GM10248 (cell line): ENCODE measurements at places on chromosomes 12 and 14.

- no peak for DNase-seq
These were observed 31.4 kb downstream of the TMEM233 start for GRCh38 chr12:119624966-119625365.

GRCh38 chr14:93096691-93097322 is 18.9 kb downstream of the ITPK1 start:
- DNase-seq, result no peak

DNA sequence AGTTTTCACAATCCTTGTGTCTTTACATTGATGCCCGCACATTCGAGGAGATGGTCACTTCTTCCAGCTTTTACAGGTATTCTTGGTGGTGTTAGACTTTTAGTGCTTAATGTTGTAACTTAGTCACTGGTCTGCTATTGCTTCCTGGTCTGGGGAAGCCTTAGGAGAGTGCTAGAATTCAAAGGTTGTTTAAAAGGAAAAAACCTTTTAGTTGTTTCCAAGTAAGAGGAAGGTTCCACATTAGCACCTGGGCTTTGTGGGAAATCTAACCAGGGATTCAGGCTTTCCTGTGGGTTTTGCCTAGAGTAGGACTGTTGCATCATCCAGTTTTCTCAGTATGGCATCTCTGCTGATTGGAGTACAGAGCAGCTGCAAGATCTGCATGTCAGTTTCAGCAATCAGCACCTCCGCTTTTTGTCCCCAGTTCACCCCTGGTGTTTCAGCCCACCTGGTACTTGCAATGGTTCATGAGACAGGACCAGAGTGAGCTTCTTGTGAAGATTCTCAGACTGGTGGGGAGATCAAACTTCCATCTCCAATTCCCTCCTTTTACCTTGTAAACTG is 44.0 kb upstream of the PLBD1 start:
- DNase-seq, result no peak

GRCh38 chr12:93710574-93710926 is 33.4 kb downstream of the CRADD start:
- DNase-seq, result no peak

DNA sequence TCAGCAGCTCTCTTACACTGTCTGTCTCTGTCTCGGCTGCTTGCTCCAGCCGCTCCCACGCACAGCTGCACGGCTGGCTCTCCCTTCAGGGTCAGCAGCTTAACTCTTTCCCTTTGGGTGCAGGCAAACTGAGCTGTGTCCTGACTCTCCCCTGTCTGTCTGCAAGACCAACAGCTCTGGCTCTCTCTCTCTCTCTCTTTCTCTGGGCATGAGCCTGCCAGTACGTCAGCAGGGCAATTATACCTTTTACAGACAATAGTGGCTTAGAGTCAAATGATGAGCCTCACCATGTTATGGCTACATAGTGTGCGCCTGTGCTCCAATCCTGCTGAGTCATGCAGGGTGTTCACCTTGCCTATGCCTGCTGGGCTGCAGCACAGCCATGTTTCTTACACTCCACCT is 120.5 kb upstream of the DDHD1 start:
- no peak for DNase-seq

GRCh38 chr12:18151036-18151435 is 61.0 kb upstream of the RERGL start:
- DNase-seq, result no peak

DNA sequence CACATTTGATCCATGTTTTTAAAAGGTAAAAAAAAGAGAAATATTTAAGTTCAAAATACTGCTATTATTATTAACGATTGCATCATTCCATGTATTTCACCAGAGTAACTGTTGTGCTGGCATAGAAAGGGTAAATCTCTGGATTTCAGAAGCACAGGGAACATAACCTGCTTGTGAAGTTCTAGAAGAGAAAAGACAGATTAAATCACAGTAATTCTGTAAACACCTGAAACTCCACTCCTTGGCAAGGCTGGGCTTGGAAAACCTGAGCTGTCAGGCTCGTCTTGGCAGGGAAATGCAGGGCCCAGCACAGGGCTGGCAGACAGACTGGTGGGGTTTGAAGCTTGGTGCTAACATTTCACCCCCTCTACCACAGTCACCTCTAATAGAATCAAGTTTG is 35.1 kb downstream of the SVOP start:
- no peak for DNase-seq

DNA sequence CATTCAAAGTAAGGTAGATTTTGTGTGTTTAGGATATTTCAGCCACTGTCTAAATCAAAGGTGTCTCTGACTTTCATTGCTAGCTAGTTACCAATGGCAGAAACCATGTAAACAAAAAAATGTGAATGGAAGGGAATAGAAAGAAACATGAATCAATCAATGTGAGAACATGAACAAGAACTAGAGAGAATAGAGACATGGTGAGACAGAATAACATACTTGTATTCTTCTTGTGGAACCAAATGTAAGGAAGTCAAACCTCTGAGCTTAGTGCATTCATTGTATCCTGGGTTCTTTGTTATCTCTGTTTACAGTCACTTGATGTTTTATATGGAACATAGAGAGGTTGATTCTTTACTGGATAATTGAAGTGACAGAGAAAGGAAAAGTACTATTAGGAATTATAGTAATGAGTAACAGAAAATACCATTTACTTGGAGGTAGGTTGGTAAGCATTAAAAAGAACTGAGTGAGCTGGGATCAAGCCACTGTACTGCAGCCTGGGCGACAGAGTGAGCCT is 2.6 kb upstream of the WNK1 start:
- DNase-seq, result no peak

GRCh38 chr12:4032924-4033615 is 159.9 kb upstream of the PARP11 start:
- DNase-seq, result no peak

DNA sequence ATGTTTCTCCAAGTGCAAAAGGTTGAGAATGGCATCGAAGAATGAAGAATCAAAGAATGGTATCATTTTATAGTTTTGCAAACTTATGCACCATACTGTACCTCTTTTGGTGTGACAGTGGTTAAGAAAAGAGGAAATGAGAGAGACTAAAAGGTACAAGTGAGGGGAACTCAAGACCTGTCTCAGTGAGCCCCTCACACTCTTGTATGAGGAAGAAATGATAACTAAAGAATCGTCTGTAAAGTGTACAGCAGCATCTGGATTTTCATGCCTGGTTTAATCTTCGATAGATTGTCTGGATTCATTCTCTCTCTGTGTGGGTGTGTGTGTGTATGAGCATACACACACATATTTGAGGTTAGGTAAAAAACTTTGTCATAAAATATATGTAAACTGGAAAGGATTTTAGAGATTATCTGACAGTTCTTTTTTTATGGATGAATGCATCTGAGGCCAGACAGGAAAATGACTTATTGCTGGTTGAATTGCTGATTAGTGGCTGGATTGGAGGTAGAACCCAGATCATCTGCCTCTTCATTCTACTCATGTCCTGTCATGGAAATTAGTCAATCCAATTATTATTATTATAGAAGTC is 16.0 kb upstream of the SLC38A2 start:
- peak; percentile 20 for DNase-seq

DNA sequence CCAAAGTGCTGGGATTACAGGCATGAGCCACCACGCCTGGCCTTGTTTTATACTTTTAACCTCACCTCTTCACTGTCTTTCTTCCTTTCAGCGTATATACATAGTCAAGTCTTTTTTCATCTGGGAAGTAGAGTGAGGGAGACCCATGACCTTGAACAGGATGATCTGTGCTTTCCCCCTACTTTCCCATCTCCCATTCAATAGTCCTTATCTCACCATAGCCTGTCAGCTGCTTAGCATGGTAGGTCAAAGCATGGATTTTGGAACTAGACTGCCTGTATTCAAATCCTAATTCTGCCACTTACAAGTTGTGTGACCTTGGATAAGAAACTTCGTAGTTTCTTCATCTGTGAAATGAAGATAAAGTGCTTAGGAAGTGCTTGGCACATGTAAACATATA is 96.4 kb upstream of the MON2 start:
- DNase-seq, result no peak

DNA sequence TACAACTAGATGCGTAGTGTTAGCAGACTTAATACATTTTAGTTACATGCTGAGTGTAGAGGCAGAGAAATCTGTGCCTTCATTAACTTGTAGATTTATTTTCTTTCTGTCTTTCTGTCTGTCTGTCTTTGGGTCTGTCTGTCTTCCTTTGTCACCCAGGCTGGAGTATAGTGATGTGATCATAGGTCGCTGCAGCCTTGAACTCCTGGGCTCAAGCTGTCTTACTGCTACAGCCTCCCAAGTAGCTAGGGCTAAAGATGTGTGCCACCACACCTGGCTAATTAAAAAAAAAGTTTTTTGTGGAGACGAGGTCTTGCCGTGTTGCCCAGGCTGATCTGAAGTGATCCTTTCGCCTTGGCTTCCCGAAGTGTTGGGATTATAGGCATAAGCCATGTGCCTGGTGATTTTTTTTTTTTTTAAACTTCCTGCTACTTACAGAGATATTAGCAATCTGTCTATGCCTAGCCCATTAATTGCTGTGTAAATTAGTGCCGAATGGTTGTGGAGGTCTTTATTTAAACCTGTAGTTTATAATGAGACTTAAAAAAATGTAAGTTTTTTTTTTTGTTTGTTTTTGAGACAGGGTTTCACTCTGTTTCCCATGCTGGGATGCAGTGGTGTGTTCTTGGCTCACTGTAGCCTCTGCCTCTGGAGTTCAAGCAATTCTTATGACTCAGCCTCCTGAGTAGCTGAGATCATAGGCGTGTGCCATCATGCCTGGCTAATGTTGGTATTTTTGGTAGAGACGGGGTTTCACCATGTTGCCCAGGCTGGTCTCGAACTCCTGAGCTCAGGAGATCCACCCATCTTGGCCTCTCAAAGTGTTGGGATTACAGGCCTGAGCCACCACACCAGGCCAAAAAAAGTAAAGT is 22.8 kb downstream of the ERC1 start:
- no peak for DNase-seq

GRCh38 chr14:106883218-106883692 is 1356.9 kb downstream of the TMEM121 start:
- no peak for DNase-seq

GRCh38 chr12:85804663-85805062 is 31.5 kb downstream of the RASSF9 start:
- no peak for DNase-seq

GRCh38 chr14:105087308-105087962 is 22.2 kb upstream of the GPR132 start:
- peak; percentile 70 for DNase-seq

DNA sequence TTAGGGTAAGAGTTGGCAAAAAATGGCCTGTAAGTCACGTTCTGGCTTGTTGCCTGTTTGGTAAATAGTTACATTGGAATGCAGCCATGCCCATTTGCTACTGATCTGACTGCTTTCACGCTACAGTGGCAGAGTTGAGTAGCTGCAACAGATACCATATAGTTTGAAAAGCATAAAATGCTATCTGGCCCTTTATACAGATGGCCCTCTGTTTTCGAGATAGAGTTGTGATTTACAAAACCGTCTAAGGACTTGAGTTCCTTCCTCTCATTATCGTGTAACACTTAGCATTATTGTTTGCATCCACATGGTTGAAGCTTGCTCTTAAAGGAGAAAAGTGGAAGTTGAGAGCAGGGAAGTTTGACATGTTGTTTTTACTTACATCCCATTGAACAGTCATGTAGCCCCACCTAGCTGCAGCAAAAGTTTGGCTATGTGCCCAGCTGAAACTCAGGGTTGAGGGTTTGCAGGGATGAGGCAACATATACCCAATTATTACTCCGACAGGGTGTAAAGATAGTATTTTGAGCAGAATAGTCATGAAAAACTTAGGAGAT is 11.3 kb upstream of the SCFD1 start:
- peak; percentile 10 for DNase-seq

GRCh38 chr14:36724162-36724561 is 62.5 kb downstream of the PAX9 start:
- DNase-seq, result no peak

- DNase-seq, result no peak
These were observed 16.5 kb upstream of the IFT81 start for GRCh38 chr12:110107369-110108281.

DNA sequence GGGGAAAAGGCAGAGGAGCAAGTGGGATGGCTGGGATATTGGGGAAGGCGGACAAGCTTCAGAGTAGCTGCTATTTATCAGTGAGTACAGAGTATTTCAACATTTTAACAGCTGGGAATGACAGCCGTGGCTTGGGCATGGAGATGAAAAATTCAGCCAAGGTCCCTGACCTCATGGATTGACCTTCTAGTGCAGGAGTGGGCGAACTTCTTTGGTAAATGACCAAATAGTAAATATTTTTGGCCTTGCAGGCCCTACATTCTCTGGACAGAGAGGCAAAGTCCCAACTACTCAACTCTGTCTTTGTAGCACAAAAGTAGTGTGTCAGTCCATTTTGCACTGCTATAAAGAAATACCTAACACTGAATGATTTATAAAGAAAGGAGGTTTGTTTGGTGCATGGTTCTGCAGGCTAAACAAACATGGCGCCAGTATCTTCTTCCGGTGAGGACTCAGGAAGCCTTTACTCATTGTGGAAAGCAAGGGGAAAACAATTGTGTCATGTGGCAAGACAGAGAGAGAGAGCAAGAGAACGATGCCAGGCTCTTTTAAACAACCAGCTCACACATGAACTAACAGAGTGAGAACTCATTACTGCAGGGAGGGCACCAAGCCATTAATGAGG is 33.6 kb downstream of the TMEM233 start:
- no peak for DNase-seq

DNA sequence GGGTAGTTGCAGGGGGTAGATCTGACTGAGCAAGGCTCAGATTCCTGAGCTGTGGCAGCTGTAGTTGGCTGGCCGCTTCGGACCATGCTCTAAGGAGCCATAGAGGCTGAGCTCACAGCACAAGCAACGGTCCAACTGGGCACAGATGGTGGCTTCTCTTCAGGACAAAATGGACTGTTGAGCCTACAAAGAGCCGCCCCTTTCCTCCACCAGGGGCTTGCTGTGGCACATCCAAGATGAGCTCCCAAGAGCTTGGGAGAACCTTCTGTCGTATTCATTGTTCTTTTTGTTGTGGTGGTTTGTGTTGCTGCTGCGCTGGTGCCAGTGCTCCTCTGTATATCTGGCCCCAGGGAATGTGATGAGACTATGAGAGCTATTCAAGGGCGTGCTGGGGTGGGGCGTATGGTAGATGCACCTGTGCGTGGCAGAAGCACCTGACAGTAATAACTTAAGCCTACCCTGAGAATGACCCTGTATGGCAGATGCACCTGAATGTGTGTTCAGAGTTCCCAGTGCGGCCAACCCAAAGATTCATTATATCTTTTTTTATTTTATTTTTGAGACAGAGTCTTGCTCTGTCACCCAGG is 17.8 kb upstream of the LGALS3 start:
- no peak for DNase-seq

DNA sequence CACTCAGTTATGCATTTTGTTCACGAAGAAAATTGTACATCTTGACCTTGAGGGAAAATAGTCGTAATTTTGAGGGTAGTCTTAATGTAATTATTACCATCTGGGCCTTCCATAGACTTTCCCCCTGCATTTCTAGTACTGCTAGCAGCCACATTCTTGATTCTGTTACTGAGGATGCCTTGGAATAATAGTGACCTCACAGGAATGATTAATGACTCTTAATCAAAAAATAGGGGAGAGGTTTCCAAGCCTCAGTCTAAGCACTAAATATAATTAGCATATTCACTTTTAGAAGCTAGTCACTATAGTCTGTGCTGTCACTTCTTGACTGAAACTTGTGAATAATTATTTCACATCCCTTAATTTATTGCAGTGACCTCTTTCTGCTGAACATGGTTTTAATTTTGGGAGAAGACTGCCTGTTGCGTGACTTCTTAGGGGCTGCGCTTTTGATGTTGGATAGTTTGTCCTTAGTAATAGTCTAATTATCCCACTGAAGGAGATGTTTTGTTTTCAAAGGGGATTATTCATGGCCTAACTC is 400.5 kb downstream of the ADAMTS20 start:
- no peak for DNase-seq

- DNase-seq, result no peak
These were observed 534 bp downstream of the PPP2R3C start for GRCh38 chr14:35121026-35121886.

GRCh38 chr12:67871231-67871630 is 118.0 kb upstream of the IFNG-AS1 start:
- no peak for DNase-seq
